ENCODE measurements at places on chromosomes 5 and 9.

GRCh38 chr5:163162645-163163044 is 274.8 kb upstream of the CCNG1 start:
- no peak for DNase-seq

- DNase-seq, result no peak
These were observed 21.6 kb downstream of the RAPGEF6 start for GRCh38 chr5:131613423-131613822.

DNA sequence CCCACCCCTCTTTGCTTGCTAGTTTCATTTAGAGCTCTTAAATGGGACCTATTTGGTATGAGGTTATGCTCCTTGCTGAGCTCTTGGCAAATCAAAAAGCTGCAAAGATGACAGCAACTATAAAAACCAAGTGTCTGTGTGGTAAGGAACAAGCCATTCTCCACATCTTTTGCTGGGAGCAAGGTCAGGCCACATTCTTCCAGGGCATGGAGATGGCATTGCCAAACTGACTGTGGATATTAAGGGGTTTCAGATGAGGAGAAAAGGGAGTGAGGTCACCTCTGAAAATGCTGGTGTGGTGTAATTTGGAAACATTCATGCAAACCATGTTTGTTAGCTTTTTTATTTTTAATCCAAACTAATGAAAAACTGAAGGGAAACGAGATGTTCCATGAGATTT is 218.8 kb upstream of the IL12B start:
- no peak for DNase-seq

GRCh38 chr5:140855772-140856674 is at the start of gene PCDHA10:
PCDHA10 (plus strand) TSS chr5:140855897; CDS start chr5:140856049, 152 bp downstream.
- DNase-seq, result no peak

- no peak for DNase-seq
These were observed 51.7 kb downstream of the SH3GL2 start for GRCh38 chr9:17630531-17630949.

- DNase-seq, result no peak
These were observed 30.5 kb upstream of the EEIG1 start for GRCh38 chr9:128011071-128011817.

- no peak for DNase-seq
These were observed 18.2 kb downstream of the SLC22A5 start for GRCh38 chr5:132387640-132388117.

GRCh38 chr5:150411245-150411979 is 1.3 kb downstream of the CD74 start:
- no peak for DNase-seq

GRCh38 chr5:143886096-143886495 is 74.1 kb downstream of the HMHB1 start:
- no peak for DNase-seq

GRCh38 chr5:73814233-73814846 is 188.3 kb downstream of the ARHGEF28 start:
- no peak for DNase-seq

DNA sequence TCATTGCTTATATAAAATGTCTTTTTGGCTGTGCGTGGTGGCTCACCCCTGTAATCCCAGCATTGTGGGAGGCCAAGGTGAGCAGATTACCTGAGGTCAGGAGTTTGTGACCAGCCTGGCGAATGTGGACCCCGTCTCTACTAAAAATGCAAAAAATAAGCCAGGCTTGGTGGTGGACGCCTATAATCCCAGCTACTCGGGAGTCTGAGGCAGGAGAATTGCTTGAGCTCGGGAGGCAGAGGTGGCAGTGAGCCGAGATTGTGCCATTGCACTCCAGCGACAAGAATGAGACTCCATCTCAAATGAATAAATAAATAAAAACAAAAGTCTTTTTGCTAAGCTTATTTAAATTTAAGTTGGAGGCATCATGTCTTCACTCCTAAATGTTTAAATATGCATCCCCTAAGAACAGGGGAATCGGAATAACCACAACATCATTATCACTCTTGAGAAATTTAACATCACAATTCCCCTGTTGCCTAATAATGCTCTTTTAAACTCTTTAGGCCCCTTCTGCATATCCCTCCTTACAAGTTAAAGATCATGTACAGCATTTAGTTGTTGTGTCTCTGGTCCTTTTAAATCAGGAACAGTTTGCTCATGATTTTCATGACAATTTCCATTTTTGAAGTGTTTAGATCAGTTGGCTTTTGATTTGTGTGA is 72.8 kb downstream of the ERBIN start:
- DNase-seq, result no peak

DNA sequence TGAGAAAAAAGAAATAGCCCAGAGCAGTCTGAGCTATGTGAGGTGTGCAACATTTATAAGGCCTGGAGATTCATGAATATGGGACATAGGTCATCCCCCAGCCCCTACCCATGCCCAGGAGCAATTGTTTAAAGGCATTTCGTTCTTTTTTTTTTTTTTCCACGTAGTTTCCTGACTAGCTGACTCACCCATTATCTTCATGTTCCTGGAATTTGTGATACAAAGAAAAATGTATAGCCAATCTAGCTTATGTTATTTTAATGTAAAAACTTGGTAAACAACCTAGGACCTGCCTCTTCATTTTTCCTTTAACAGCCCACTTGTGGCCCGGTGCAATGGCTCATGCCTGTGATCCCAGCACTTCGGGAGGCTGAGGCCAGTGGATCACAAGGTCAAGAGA is 81.3 kb downstream of the OSTF1 start:
- no peak for DNase-seq

DNA sequence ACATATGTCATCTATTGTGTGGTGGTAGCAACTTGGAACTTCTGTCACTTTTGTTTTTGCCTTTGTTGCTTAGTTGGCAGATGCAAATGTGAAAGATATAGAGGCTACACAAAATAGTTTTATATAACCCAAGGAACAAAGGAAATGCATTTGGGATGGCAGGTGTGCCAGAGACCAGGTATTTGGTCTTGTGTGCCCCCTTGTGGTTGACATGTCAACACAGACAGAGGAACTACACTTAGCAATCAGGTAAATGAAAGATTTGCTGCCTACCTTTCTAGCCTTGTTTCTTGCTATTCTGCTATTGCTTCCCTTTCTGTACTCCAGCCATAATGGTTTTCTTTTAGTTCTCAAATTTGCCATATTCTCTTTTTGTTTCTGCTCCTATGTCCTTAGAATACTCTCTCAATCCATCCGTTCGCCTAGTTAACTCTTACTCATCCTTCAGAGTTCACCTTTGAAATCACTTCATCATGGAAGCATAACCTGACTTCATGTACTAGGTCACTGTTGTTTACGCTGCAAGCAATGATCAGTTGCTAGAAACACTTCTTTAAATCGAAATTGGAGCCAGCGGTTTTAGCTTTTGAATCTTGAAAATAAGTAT is 119.5 kb downstream of the TRPM3 start:
- no peak for DNase-seq

GRCh38 chr5:39409033-39409432 is 15.7 kb downstream of the DAB2 start:
- no peak for DNase-seq

DNA sequence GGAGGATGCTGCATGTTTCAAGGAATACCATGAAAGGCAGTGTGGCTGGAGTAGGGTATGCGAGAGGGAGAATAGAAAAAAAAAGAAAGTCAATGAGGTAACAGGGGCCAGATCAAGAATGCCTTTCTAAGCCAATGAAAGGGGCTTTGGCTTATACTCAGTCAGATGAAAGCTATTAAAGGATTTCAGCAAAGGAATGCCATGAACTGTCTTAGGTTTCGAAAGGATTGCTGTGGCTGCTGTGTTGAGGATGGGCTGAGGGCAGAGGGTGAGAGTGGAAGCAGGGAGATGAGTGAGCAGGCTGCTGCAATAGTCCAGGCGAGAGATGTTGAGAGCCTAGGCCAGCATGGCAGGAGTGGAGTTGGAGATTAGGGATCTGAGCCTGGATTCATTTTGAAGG is 135.4 kb upstream of the CKMT2 start:
- no peak for DNase-seq

- no peak for DNase-seq
These were observed 332.0 kb downstream of the ARHGEF28 start for GRCh38 chr5:73958037-73958436.
